ENCODE measurements at places on chromosomes 6 and 20. TPM values are rescaled to one million over a fixed set of nuclear protein-coding genes. Genes with fewer than 3 reads are reported as not detected.

DNA sequence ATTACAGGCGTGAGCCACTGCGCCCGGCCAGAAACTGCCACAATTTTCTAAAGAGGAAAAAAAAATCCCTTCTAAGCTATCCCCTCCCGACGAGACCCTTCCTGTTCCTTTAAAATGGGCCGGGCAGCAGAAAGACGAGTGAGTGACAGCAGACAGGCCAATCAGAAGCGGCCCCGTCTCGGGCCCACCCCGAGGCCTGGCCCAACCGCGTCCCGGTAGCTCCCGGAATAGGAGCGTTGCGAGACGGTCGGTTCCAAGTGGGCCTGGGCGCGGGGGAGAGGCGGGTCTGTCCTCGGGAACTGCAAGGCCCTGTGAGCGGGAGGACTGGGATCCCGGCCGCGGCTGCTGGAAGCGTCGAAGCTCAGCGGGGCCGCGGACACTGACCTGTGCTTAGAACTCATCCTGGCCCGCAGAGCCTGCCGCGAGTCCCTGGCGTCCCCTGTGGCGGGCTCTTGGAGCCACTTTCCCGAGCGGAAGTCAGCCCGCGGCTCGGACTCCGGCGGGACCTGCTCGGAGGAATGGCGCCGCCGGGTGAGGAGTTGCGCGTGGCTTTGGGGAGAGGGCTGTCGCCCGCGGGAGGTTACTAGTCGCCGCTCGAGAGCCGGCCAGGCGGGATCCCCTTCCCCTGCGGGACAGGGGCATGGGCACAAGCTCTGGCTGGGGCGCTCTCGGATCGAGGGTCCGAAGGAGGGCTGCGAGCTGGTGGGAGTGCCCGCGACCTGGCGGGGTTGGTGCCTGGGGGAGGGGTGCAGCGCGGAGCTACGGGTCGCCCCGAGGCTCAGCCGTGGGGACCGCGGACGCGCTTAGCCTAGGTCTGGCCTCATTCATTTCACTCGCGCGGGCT lies at the start of the genes MROH8 and RPN2:
TSS of gene MROH8 (minus strand) at position 710 of the 844 bp plus-strand sequence.
TSS of gene RPN2 (plus strand) at position 492 of the 844 bp plus-strand sequence. CDS start at position 519, 27 bp downstream.
- peak; percentile 73 for DNase-seq

DNA sequence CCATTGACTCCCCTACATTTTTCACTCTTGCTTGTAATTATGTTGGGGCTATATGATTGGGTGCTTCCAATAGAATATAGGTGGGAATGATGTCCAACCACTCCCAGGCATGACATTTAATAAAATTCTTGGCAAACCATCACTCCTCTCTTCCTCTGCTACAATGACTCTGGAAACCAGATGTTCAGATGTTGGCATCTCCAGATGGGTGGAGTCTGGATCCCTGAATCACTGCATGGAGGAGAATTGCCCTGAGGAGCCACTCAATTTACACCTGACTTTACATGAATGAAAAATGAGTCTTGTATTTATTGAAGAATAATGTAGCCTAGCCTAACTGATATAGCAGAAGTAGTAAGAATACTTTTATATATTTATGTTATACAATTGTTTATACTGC lies 306.7 kb upstream of the SUPT3H start:
- no peak for DNase-seq

DNA sequence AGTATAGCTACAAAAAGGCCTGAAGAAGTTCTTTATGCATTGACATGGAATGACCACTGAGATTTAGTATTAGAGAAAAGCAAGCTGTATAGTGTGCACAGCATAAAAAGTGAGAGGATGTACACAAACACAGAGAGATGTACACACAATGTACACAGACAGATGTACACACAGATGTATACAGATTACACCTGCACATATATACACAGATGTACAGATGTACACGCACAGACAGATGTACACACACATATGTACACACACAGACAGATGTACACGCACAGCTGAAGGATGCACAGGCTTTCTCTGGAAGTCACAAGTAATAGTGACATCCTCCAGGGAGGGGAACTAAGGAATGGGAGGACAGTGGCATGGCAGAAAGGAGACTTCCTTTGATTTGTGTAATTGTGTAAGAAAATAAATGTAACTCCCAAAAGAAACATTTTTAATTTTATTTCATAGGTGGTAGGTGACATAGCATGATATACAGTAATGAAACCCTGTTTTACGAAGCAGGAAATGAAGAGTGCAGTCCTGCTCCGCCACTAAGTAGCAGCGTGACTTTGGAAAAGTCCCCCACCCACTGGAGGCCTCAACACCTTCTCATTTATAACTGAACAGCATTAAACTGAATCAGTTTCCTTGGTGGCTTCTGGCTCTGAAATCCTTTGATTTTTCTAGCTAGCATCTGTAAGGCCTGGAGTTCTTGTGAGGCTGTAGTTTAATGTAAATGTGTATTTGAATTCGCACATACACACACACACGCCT lies 14.1 kb downstream of the NFATC2 start:
- no peak for DNase-seq

- DNase-seq, result no peak
These were observed 3.2 kb downstream of the PCMT1 start for GRCh38 chr6:149752600-149753373.

GRCh38 chr6:73797861-73798260 lies 101.9 kb downstream of the CD109 start:
- no peak for DNase-seq

DNA sequence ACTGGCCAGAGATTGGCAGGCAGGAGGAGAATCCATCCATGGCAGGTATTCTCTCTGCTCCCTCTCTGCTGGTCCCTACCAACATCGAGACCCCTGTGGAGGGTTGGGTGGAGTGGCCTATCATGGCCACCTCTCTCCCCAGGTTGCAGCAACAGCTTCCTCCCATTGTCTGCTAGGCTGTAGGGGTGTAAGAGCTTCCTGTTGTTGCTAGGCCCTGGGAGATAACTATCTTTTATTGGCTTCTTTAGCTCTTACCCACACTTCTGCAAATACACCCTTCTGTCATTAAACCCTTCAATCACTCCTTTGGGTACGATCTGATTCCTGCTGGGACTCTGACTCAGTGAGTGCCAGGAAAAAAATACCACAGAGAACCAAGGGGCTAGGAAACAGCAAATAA lies 66.6 kb upstream of the FAM184A start:
- no peak for DNase-seq

- DNase-seq, result no peak
These were observed 192.9 kb upstream of the SPTLC3 start for GRCh38 chr20:12815778-12816408.

DNA sequence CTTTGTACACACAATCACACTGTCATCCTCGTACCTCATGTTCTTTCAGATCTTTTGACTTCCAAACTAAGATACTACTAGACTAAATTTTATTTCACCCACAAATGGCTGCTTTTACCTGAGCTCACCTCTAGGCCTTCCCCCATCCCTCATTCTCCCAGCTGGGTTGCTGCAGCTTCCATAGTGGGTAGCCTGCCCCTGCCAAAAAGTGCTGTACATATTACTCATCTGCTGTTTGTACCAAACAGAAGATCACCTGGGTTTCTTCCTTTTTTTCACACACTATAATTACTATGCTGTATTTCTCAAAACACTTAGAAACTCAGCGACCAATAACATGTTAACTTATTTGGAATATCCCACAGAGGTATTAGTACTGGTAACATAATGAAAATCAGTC lies 267.6 kb upstream of the PRDM1 start:
- no peak for DNase-seq

DNA sequence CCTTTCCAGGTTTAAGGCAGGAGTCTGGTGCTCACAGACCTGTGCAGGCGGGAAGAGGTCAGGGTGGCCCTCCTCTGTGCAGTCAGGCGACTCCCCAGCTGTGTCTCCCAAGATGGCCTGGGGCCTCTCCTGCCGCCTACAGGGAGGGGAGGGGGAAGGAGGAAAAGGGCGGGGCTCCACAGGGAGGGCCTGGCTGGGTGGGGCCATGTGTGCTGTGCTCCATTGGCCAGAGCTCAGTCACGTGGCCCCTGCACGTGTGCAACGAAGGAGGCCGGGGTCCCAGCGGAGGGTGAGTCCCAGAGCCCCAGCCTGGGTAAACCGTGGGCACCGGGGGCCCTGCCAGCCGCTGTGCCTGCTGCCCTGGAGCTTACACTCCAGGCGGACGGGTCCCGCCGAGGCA lies 211.6 kb downstream of the ZDHHC14 start:
- DNase-seq, result no peak

DNA sequence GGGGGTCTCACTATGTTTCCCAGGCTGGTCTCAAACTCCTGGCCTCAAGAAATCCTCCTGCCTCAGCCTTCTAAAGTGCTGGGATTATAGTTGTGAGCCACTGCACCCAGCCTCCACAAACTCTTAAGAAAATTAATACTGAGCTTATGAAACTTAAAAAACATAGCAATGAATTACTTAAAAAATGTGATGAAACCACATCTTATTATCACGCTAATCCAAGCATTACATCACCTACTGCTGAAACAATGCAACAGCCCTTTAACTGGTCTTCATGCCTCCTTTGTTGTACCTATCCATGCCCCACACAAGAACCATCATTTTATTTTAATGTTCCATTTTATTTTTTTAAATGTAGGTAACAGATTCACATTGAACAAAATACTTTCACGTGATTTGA lies 24.9 kb downstream of the SESN1 start:
- DNase-seq, result no peak

DNA sequence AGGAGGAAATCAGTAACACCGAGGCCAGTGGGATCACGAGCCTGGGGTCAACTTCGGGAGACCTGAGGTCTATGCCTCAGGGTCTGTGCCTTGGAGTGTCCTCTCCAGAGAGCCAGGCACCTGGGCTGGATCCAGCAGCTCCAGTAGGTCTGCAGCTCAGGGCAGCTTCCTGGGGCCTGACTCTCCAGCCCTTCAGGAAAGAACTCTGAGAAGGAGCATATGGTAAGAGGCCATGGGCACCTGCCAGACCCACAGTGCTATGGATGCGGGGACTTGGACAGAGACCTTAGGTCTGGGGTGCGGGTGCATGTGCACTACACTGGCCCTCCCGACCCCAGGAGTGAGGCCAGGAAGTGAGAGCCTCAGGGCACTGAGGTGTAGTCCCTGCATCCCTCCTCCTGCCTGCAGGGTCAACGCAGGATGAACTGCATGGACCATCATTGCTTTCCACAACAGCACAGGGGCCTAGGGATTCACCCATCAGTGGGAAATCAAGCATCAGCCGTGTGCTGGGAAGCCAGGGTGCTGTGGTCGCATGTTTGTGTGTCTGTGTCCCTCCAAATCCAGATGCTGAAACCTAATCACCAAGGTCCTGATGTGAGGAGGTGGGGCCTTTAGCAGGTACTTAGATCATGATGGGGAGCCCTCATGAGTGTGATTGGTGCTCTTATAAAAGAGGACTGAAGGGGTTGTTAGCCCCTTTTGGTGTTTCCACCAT lies 210.9 kb upstream of the CST7 start:
- DNase-seq, result no peak

GRCh38 chr6:81694207-81694606 lies 58.3 kb downstream of the TENT5A start:
- DNase-seq, result no peak

- DNase-seq, result no peak
These were observed 437.6 kb downstream of the MAFB start for GRCh38 chr20:40251284-40251932.

DNA sequence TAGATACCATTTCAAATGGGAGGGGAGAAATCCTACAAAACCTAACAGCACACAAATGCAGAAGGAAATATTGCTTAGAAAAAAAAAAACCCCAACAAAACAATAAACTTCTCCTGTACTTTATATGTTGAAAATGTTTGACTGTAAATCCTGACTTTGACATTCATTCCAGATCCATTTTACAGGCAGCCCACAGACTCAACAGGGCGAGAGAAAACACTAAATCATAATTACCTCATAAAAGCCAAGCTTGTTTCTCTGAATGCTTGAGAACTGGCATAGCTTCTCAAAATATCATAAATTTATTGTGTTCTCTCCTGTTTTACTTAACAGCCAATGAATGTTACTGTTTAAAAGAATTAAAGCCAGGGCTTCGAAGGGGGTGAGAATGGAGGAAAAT lies 273.2 kb downstream of the CD83 start:
- DNase-seq, result no peak

GRCh38 chr6:71478834-71479541 lies 190.4 kb downstream of the OGFRL1 start:
- peak; percentile 99 for DNase-seq

- DNase-seq, result no peak
These were observed 126.8 kb downstream of the LRRC1 start for GRCh38 chr6:53921639-53922038.

DNA sequence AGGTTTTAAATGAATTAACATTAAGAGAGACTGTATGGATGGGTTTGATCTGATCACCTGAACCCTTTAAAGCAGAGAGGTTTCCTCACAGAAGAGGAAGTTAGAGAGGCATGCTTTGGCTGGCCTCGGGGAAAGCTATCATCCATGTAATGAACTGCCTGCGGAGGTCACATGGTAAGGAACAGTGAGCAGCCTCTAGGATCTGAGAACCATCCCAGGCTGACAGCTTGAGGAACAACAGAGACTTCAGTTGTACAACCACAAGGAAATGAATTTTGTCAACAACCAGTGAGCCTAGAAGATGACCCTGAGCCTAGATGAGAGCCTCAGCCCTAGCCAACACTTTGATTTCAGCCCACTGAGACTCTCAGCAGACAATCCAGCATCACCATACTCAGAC lies 2.9 kb upstream of the COL21A1 start:
- DNase-seq, result no peak

GRCh38 chr6:166448432-166448831 lies 65.7 kb upstream of the MPC1 start:
- no peak for DNase-seq

Gene DYNLRB1
- total RNA-seq, result 198 TPM

Gene BPIFA2
- total RNA-seq, result not detected

Gene CALHM4
- not detected for total RNA-seq

Gene TREM1
- not detected for total RNA-seq

Gene DCDC2
- 23.2 TPM for total RNA-seq

Gene UBD
- total RNA-seq, result 9.2 TPM

Gene PPP1R14C
- total RNA-seq, result 3.0 TPM

Gene VPS52
- total RNA-seq, result 29.6 TPM

Gene ID4
- total RNA-seq, result 0.24 TPM

Gene RRAGD
- 3.5 TPM for total RNA-seq
